ENCODE measurements at places on chromosomes 16 and 17.

DNA sequence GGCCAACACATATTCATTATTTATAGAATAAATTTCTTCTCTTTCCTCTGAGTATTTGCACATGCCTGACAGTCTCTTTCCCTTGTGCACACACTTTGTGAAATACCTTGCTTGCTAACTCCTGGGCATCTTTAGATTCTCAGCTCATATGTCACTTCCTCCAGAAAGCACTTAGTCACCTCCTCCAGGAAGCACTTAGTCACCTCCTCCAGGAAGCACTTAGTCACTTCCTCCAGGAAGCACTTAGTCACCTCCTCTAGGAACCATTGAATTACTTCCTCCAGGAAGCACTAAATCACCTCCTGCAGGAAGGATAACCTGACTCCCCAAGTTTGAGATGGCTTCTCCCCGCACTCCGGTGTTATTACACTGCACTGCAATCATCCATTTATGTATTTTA, 462.5 kb upstream of the EEF2KMT start:
- no peak for DNase-seq

DNA sequence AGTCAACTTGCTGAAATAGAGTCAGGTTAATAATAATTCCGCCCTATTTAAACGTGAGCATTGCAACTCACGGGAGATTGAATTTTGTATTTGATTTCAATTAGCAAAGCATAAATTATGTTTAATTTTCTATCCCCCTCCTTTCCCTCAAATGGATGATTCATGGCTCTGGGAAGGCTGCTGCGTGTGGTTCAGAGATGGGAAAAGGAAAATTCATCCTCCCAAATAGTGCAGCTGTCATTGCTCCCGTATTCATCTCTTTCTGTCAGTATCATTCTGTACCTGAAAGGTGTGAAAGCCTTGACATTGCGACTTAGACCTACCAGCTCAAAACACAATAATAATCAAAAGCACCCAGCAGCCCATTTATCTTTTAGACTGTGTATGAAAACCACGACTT, 447.3 kb downstream of the HS3ST4 start:
- no peak for DNase-seq

DNA sequence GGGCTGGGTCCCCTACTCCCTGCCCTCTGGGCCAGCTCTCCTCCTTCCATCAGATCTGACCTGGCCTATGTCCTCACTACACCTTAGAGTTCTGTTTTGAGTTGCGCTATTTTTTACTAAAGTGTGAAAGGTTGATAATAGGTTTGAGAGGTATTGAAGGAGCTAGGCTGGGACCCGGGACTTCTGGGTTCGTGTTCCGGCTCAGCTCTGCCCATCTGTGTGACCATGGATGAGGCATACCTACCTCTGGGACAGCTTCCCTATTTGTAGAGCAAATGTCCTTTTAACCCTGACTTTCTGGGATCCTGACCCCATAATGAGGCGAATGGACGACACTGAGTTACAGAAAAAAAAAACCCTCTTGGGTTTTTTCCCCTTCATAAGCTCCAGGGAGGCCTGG, 36.0 kb downstream of the IL21R start:
- no peak for DNase-seq

DNA sequence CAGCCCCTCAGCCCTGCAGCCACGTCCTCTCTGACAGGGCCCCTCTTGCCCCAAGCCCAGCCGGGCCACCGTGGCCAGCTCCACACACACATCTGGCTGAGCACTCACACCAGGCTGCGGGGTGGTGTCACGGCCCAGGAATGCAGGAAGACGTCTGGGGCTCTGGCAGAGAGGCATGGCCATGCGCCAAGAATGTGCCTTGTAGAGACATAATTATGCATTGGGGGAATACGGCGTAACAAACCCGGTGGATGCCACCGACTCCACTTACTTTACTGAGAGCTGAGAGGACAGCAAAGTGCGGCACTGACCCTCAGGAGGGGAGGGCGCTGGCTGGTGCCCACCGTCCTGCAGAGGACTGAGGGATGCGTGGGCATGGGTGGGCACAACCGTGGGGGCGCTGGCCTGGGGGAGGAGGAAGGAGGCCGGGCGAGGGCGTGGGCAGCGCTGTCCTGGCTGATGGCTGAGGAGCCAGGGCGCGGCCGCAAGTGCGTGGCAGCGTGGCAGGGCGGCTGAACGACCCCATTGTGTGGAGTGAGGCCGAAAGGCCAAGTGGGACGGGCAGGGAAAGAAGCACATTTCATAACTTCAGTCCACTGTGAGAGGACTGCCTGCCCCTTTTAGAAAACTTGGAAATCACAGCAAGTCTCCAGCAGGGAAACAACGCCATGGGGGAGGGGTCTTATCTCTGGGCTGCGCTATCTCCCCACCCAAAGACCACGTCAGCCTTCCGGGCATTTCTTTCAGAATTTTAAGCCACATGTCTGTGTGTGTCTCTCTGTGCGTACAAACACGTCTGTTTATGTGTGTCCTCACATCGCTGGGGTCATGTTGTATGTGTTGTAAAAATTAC, 30.6 kb downstream of the METRNL start:
- no peak for DNase-seq

- no peak for DNase-seq
Observed at GRCh38 chr16:69111876-69112230, 6.4 kb downstream of the HAS3 start.
